ENCODE measurements at places on chromosomes 7 and 10.
A peak's percentile ranks its signal among the peaks of the same experiment; 100 is the strongest.

DNA sequence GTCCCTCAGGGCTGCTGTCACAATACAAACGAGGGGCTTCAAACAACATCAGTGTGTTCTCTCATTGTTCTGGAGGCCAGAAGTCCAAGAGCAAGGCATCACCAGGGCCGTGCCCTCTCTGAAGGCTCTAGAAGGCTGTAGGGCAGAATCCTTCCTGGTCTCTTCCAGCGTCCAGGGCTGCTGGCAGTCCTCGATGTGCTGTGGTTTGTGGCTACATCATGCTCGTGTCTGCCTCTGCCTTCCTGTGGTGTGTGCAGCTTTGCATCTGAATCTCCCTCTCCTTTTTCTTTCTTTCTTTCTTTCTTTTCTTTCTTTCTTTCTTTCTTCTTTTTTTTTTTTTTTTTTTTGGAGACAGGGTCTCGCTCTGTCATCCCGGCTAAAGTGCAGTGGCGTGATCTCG lies 103.5 kb downstream of the INSYN2A start:
- H3K36me3 ChIP-seq: no peaks in the 10 kb centered on the region
- no peak overlapping the region for H3K4me3 ChIP-seq
- no peaks in the 10 kb centered on the region for H3K27me3 ChIP-seq
- DNase-seq: no peak
- H3K27ac ChIP-seq: no peak overlapping the region

GRCh38 chr10:85447690-85448089 lies 918.9 kb downstream of the GRID1 start:
- no peak overlapping the region for H3K4me3 ChIP-seq
- no peak overlapping the region for H3K27ac ChIP-seq
- DNase-seq: no peak
- H3K27me3 ChIP-seq: no peaks in the 10 kb centered on the region
- no peaks in the 10 kb centered on the region for H3K4me1 ChIP-seq

DNA sequence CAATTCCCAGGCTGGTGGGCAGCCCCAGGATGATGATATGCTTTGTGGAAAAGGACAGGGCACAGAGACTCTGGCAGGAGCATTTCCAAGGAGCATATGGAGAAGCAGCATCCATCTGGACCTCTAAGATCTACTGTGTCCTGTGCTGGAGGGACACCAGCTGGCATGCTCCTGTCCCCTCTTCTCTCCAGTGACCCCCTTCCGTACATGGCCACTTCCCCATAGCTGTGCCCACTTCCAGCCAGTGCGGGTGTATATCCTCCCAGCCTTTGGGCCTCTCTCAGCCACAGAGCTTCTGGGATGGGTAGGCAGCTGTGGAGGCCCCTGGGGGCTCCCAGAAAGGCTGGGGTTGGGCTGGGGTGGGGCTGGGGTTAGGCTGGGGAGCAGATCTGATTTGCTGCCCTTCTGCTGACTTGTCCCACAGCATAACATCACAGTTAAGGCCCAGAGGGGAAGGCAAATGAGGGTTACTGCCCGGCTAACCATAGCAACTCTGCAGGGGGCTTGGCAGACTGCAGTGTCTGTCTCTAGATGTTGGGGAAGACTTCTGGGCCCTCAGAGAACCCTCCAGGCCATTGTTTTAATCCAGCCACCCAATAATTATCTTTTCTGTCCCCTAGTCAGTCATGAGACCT lies 6.3 kb downstream of the NPFFR1 start:
- peaks cover 1% of the 10 kb centered on the region for H3K27me3 ChIP-seq
- DNase-seq: no peak
- no peaks in the 10 kb centered on the region for H3K4me1 ChIP-seq
- H3K4me3 ChIP-seq: no peak overlapping the region

- H3K4me3 ChIP-seq: no peak overlapping the region
- no peaks in the 10 kb centered on the region for H3K36me3 ChIP-seq
- H3K4me1 ChIP-seq: 0 out of 2 replicates have a peak, but pooled peaks cover 3% of the 10 kb centered on the region
- no peaks in the 10 kb centered on the region for H3K27me3 ChIP-seq
- H3K27ac ChIP-seq: no peak overlapping the region
Measured at GRCh38 chr7:36865019-36865418, 140.7 kb upstream of the AOAH start.

DNA sequence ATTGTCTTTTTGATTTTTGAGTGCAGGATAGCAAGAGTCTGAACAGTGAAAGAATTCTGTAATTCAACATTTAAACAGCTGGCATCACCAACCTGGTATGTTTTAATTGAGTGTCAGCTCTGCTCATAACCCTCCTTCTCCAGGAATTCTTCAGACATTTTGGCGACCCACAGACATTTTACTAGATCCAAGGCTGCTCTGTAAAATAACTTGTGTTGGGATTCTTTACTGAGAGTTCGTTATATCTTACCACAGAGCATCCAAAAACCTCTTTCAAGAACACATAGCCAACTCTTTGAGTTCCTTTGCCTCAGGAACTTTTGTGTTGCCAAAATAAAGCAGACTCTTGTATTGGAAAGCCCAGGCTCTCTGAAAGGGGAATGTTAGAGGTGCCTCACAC lies 27.7 kb upstream of the SORCS3 start:
- H3K4me1 ChIP-seq: no peaks in the 10 kb centered on the region
- DNase-seq: no peak
- H3K27ac ChIP-seq: no peak overlapping the region
- H3K4me3 ChIP-seq: no peak overlapping the region
- no peaks in the 10 kb centered on the region for H3K36me3 ChIP-seq
- no peaks in the 10 kb centered on the region for H3K27me3 ChIP-seq

- DNase-seq: no peak
- no peaks in the 10 kb centered on the region for H3K36me3 ChIP-seq
- no peaks in the 10 kb centered on the region for H3K27me3 ChIP-seq
- H3K4me1 ChIP-seq: no peaks in the 10 kb centered on the region
Measured at GRCh38 chr10:23611308-23612029, 172.6 kb downstream of the OTUD1 start.

GRCh38 chr7:96308253-96308949 lies 13.5 kb downstream of the SLC25A13 start:
- no peak for DNase-seq
- H3K4me1 ChIP-seq: peaks cover 13% of the 10 kb centered on the region
- no peak overlapping the region for H3K27ac ChIP-seq
- H3K36me3 ChIP-seq: 0 out of 2 replicates have a peak, but pooled peaks cover 2% of the 10 kb centered on the region
- H3K4me3 ChIP-seq: no peak overlapping the region
- H3K27me3 ChIP-seq: no peaks in the 10 kb centered on the region

GRCh38 chr10:47111329-47111862 lies 188.6 kb upstream of the GDF10 start:
- DNase-seq: peak; percentile 48
- no peak overlapping the region for H3K4me3 ChIP-seq
- H3K36me3 ChIP-seq: no peaks in the 10 kb centered on the region
- H3K27me3 ChIP-seq: no peaks in the 10 kb centered on the region

DNA sequence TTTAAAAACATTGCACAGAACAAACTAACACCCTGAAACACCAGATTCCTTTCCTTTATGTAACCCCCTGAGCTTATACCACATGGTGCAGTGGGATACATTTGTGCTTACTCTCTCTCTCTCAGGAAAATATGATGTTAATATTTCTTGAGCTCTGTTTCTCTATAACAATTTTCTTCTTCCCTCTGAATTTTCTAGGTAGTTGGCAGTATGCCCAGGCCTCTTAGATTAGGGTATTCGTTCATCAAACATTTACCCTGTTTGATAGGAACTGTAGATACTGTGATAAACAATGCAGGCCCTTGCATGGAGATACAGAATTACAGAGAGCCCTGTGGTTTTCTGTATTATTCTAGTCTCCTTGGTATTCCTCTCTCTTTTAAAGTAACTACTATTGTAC lies 567.8 kb downstream of the IPMK start:
- H3K4me3 ChIP-seq: no peak overlapping the region
- H3K4me1 ChIP-seq: no peaks in the 10 kb centered on the region
- no peak for DNase-seq
- H3K27me3 ChIP-seq: no peaks in the 10 kb centered on the region
- no peaks in the 10 kb centered on the region for H3K36me3 ChIP-seq

All from H1 (cell line).